ENCODE measurements at places on chromosomes 1 and 21.

DNA sequence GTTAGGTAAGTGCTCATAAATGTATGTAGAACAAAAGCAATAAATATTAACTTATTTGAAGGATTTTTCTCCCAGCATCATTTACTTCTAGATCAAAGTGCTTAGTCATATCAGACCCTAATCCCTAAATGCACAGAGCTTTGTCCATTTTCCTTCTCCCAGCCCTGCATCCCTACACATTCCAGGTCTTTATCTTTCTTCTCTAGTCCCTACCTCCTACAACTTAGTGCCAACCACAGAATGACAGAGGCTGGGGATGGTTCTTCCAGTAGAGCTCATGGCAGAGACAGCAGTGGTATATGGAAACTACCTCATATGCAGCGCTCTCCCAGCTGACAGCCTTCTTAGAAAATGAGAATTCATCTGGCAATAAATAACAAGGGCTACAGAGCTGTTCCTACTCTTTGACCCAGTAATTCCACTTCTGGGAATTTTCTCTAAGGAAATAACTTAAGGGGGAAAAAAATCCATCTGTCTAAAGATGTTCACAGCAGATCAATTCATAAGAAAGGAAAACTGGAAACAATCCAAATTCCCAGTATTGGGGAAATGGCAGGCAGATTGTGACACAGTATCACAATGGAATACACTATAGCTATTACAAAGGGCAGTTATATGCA is 62.9 kb upstream of the ROR1 start:
- no peak for DNase-seq

- DNase-seq, result no peak
These were observed 84.2 kb upstream of the FGGY start for GRCh38 chr1:59212706-59213105.

- no peak for DNase-seq
These were observed 105.2 kb upstream of the TSPAN2 start for GRCh38 chr1:115194506-115194905.

GRCh38 chr1:211705467-211706091 is 30.2 kb upstream of the NEK2 start:
- no peak for DNase-seq

DNA sequence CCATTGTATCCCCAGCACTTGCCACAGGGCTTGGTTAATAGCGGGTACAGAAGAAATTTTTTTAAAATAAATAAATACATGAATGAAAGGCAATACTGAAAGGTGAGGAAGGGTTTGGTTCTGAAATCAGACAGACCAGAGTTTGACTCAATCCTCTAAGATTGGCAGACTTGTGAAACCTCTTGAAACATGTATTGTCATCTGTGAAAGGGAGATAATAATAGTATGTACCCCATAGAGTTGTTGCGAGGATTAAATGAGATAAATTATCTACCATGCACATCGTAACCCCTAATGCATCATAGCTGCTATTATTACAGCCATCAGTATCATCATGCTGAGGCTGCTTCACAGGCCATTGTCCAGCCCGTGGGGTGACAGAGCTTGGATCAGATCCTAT is 41.4 kb downstream of the S1PR1 start:
- DNase-seq, result no peak

GRCh38 chr1:14780271-14780670 is 181.8 kb downstream of the KAZN start:
- no peak for DNase-seq

DNA sequence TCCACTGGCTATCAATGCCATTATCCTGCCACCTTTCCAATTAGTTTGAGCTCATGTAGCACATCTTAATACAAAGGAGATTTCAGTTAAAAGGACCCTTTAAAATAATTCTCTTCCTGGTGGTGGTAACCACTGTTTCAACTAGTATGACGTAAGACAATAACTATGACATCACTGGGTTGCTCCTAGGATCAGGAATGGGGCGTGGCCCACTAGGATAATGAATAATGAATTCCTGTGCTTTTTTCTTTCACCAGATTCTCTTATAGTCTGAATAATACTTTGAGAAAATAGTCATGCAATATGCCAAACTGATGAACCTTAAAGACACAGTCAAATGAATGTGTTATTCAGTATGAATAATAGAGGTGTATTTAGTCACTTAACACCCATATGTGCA is 10.6 kb upstream of the KIFAP3 start:
- DNase-seq, result no peak

DNA sequence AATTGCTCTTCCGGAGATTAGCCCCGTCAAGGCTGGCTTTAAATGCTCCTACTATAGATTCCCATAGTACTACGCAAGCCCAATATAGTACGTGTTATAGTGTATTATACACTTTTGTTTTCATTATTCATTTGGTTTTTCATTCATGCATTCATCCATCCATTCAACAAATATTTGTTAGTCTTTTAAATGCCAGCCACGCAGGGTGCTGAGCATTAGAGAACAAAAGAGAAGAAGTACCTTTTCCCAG is 513 bp upstream of the RAB3GAP2 start:
- no peak for DNase-seq

GRCh38 chr1:107782217-107782845 is 182.6 kb downstream of the VAV3 start:
- DNase-seq, result peak; percentile 31

DNA sequence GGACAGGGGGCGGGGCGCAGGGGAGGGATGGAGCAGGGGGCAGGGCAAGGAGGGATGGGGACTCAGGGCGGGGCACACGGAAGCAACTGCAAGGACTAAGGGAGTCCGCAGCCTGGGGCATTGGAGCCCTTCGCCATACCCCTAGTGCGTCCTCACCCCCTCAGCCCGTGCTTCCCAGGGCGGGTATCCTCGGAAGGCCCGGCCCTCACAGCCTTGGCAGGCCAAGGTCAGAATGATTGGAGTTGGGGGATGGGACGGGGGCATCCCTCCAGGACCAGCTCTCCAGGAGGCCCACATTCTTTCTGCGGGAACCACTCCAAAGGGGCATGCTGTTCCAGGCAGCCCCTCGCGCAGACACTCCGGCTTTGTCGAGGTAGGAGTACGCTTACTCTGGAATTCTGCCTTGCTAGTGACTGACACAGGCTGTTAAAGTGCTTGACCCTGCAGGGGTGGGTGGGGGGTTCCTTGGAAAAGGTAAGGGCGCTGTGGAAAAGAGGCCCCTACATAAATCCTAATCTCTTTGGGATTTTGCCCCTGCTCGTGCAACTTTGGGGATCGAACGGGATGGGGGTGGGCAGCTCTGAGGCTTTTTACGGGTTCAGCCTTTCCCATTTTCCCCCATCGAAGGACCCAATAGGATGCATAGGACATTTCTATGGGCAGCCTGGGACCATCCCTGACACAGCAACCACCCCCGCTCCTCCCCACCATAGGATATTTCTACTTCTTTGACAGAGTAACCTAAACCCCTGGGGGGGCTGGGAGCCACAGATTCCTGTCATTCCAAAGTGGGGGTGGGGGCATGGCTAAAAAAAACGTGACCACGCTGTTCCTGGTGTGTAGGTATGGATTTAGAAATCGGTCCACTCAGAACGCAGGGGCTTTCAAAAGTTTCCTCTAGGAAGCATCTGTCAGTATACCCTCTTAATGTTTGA is 738 bp upstream of the TRIM11 start:
- DNase-seq, result no peak

- DNase-seq, result no peak
These were observed 121.2 kb downstream of the CDC42BPA start for GRCh38 chr1:227197064-227197463.

DNA sequence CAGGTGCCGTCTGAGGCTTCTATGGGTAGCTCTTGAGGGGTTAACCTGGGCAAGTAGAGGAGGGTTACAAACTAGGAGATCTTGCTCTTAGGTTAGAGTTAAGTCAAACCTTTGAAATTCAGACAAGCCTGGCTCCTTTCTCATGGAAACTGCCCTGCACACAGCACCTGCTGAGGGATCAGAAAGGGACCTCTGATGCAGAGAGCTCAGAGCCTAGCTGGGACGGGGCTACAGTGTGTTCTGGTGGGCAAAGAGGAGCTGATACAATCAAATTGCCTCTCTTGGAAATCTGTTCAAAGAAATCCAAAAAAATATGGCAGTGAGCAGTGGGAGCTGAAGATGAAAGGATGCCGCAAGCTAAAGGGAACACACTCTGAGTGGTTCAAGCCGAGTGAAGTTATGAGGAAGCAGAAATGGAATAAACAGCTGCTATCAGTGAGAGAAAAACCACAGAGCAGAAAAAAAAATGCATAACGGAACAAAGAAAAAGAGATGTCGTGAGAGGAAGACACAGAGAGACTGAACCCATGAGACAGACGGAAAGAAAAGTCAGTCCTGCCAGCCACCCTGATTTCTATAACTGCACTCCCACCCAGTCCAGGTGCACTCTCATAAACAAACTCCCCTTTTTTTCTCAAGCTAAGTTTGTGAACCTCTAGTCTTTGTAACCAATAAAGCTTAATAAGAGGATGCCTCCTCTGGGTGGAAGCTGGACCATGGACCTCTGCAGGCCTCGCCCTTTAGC is 26.6 kb downstream of the PAFAH2 start:
- no peak for DNase-seq

DNA sequence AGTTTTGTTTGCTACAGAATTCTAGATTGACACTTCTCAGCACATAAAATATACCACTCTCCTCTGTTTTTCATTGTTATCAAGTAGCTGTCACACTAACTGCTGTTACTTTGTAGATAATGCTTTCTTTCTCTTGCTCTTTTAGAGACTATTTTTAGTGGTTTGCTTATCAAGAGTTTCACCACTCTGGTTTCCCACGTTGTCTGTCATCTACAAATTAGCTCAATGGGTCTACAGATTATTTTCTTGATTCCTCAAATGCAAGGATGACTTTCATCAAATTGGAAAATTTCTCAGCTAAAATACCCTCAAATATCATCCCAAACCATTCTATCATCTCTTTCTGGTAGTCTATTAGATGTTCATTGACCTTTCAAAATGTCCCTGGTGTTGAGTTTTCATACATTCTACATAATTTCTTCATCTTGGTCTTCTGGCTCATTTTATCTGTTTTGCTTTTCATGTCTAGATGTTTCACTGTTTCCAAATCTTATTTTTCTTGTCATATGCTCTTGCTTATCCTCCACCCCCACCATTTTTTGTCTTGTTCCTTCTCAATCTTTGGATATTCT is 122.5 kb downstream of the TRIM33 start:
- DNase-seq, result no peak

DNA sequence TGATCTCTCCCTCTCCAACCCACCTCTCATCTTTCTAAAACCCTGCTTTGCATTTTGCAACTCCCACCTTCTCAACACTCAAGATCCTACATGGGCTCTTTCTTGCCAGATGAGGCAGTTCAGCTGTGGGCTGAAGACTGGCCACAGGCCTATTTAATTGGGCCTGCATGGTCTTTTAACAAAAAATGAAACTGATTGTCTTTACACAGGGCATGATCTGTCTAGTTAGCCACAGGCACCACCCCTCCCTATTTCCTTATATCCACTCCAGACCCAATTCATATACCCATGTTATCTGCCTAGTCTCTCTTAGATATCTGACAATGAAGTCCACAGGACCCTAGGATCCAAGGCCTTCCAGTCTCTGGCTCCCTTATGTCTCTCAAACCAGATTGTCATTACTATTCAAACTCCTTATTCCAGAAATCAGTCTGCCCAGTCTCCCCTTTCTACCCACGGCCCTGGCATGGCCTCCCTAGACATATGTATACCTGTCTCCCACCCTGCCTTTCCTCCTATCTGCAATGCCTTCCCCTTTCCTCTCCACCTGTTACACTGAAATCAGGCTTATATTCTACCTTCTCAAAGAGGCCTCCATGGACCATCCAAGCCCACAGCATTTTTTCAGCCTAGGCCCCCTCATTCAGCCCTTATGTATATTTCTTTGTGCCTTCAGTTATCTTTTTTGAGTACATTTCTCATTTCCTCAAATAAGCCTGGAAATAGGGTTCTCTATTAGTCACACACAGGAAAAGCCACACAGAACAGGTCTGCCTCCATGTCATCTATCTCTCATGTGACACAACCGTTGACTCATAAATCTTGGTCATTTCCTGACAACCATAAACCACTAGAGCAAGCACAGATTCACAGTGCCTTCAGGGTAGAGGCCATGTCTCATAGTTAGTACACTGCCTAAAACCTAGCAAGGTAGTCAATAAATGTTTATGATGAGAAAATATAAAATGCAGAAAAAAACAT is 39.0 kb downstream of the LPAR3 start:
- no peak for DNase-seq

- no peak for DNase-seq
These were observed 6.3 kb downstream of the KCNQ4 start for GRCh38 chr1:40789661-40790430.

- DNase-seq, result no peak
These were observed 31.7 kb upstream of the HEATR1 start for GRCh38 chr1:236636017-236636416.

DNA sequence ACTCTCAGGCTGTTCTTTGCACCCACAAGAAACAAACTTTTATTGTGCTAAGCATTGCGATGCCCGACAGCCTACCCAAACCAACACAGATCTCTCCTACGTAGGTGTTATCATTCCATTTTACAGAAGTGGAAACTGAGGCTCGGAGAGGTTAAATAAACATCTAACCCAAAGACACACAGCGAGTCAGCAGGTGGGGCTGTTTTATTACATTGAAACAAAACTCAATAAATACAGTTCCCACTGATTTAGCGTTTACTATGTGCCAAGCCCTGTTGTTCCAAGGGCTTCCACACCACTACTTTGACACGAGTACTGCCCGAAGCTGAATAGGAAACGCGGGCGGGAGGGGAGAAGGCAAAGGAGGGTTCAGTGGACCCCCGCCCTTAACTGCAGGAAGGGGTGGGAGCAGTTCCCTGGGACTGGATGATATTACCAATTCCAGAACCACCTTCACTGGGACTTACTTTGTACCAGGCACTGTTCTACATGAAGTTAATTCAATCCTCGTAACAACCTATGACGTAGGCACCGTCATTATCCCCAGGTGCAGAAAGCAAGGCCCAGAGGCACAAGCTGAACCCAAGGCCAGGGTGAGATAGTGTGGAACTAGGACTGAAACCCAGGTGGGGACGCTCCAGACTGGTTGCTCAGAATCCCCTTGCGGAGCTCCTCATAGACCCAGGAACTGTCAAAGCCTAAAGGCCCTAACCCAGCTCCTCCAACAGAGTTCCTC is 19.3 kb upstream of the ALDH4A1 start:
- DNase-seq, result no peak

- DNase-seq, result no peak
These were observed 104.4 kb downstream of the TM2D1 start for GRCh38 chr1:61620536-61620935.

GRCh38 chr1:100979631-100980030 is 46.0 kb downstream of the DPH5 start:
- no peak for DNase-seq

- DNase-seq, result no peak
These were observed 15.6 kb downstream of the NTRK1 start for GRCh38 chr1:156876281-156876680.

Measured in NCI-H2227 treated with DMSO at 0.1 percent for 48 hours (cell line).